ENCODE measurements at places on chromosomes 3 and 15.

GRCh38 chr3:115190747-115191146 lies 43.7 kb upstream of the ZBTB20 start:
- no peak for DNase-seq

DNA sequence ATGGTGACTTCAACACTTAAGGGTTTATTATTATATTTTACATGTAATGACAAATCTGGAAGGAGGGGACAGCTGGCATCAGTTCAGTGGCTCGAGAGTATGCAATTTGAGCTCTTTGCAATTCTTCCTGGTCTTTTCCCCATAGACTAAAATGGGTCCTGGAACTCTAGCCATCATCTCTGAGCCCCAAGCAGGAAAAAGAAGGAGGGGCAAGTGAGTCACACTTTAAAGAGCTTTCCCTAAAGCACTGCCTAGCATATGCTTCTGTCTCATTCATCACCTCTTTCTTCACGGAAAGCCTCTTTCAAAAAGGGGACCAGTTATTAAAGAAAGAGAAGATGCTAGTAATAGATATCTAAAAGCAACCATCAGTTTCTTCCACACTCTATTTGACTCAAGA lies 466.3 kb downstream of the ZIC1 start:
- DNase-seq: peak; percentile 40

GRCh38 chr3:140468407-140468806 lies 209.5 kb upstream of the TRIM42 start:
- DNase-seq: no peak

GRCh38 chr15:67794832-67795574 lies 30.3 kb upstream of the SKOR1 start:
- no peak for DNase-seq

GRCh38 chr3:140092848-140093536 lies 158.0 kb downstream of the CLSTN2 start:
- peak; percentile 99 for DNase-seq

DNA sequence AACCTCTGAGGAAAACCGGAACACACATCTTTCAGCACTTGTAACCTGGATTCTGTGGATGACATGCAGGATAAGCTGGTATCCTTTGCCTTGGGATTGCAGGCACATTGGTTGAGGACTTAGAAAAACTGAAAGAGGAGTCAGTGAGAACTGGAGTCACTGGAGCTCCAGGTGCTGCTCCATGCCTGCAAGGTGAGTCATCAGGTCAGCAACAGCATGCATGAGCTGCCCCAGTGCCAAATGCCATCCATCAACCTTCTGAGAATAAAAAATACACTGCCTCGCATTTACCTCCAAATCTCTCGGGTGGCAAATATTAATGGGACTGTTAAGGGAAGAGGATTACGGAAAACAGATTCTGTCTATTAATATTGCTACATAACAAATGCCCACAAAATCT lies 729.1 kb downstream of the NTRK3 start:
- no peak for DNase-seq

GRCh38 chr3:73572368-73572767 lies 52.4 kb downstream of the PDZRN3 start:
- DNase-seq: no peak

- DNase-seq: no peak
Measured at GRCh38 chr15:66780172-66780972, 78.3 kb downstream of the SMAD6 start.

DNA sequence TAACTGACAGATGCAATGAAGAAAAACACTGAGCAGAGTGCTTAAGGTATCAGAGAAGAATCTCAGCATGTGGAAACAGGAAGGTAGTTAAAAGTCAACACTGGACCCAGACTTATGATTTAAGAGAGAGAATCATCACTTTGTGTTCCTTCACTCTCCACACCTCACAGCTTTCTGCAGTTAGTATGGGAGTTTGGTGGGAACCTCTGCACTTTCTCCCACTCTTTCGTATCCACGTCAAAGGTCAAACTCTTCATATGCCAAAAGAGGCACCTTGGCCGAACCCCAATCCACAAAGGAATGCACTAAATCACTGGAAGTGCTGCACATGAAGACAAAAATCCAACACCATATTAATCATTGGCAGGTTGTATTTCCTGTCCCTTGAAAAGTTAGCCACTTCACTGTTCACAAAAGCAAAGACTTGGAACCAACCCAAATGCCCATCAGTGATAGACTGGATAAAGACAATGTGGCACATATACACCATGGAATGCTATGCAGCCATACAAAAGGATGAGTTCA lies 361.2 kb downstream of the MAGI1 start:
- no peak for DNase-seq

- no peak for DNase-seq
Measured at GRCh38 chr3:134904776-134905646, 110.0 kb downstream of the EPHB1 start.

DNA sequence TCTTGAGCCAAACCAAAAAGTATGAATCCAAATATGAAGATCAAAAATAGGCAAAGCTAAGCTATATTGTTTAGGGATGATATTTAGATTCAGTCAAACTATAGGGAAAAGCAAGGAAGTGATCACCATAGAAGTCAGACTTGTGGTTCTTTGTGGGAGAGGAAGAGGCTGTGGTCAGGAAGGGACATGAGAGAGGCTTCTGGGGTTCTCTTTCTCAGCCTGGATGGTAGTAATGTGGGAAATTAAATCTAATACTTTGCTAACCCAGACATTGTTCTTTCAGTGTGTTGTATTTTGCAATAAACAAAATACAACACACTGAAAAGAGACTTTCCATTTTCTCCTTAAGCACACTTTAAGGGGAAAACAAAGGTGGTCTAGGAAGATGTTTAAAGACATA lies 3.1 kb downstream of the CX3CR1 start:
- DNase-seq: no peak

- DNase-seq: no peak
Measured at GRCh38 chr3:107993771-107994170, 97.1 kb downstream of the CD47 start.

- DNase-seq: peak; percentile 72
Measured at GRCh38 chr3:123085293-123085931, 18.6 kb downstream of the PDIA5 start.

- peak; percentile 69 for DNase-seq
Measured at GRCh38 chr3:56858331-56858730, 56.6 kb upstream of the ARHGEF3 start.

- DNase-seq: no peak
Measured at GRCh38 chr3:89165636-89166263, 58.3 kb downstream of the EPHA3 start.

DNA sequence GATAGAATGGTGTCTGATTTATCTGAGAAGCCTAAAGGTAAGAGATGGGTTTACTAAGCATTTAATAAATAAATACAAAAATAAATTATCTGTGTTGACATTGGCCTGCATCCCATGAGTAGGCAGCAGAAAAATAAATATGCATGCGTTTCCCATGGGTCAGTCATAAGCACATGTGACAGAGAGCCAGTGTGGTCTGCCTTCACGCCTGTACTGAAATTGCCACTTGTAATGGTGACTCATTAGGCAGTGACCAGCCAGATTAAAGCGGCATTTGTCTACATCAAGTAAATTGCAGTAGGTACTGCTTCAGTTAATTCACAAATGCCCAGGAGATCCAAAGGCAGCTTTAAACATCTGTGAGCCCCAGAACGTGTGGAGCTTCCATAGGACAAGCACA lies 399.6 kb downstream of the NAALADL2 start:
- DNase-seq: no peak

GRCh38 chr3:61924090-61924735 lies 362.8 kb downstream of the PTPRG start:
- no peak for DNase-seq

GRCh38 chr3:57982561-57983243 lies 25.5 kb upstream of the FLNB start:
- no peak for DNase-seq

DNA sequence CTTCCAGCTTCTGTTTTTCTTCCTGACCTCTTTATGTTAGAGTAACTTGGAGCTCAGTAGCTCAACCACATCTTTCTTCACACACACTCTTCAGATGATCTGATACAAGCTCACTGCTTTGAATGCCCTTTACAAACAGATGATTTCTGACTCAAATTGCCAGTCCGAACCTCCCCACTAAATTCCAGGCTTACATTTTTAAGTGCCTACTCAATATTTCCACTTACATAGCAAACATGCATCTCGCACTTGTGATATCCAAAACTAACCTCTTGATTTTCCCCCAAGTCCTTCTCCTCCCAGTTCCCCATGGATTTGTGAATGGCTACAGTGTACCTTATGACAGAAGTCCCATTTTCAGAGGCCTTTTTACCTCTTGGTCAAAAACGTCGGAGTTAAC lies 139.1 kb downstream of the GBE1 start:
- DNase-seq: no peak

DNA sequence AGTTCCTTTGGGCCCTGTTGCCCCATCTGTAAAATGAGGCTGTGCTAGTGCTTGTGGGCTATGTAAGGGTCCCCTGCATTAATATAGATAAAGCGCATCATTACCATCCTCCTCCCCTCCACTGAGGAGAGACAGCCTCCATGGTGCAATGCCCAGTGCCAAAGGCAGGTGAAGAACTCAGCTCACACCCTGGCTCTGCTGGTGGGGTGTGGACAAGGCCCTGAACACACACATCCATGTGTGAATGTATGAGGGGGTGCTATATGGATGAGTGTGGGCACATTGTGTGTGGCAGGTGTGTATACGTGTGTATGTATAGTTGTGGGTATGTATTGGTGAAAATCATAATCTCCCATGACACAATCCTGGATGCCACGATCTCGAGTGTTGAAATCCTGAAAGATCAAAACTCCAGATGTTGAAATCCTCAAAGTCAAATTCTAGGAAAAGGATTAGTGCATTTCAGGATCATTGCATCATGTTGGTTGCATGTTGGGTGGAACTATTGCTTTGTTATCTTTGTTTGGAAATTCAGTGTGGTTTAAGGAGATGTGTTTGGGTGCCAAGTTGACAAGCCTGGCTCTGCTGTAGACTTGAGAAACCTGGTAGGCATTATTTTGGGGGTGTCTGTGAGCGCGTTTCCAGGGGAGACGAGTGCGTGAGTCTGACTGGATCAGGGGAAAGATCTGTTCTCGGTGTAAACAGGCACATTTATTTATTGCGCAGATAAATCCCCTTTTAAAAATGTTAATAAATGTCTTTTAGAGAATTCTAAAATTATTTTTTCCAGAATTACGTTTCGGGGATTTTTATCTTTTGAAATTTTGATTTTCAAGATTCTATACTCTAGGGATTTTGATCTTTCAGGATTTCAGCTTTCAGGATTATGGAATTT lies 42.0 kb upstream of the SEC61A1 start:
- no peak for DNase-seq

DNA sequence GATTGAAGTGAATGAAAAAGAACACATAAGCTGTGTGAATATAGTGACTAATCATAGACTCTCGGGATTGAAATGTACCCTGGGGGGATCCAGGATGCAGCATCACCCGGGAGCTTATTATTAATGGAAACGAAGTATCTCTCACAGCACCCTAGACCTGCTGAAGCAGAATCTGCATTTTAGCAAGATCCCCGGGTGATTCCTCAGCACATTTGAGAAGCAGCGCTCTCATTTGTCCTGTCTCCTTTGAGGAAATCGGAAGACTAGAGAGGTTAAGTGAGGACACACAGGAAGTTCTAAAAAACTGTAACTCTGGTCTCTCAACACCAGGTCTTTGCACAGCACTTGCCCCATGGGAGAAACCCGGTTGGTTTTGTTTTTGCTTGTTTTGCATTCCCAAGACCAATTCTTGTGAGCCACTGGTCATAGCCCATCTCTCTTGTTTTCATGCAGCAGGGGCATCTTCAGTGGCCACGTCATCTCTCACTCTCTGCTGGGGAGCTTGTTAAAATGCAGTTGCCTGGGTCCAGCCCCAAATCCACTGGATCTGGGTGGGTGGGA lies 30.2 kb downstream of the ZNF710 start:
- DNase-seq: no peak

DNA sequence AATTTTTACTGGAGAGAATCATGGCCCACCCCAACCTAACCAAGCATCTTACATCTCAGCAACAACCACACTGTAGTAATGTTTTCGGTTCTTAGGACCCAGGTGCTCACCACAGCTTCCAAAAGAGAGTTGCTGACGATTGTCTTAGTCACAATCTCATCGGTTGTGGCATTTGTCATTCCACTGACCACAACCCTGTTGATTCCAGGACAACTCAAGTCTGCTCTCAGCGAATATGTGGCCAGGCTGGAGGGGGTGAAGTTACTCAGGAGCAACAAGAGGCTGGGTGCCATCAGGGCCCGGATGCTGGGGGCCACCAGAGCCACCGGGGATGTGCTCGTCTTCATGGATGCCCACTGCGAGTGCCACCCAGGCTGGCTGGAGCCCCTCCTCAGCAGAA lies 25.9 kb downstream of the GALNT15 start:
- no peak for DNase-seq

GRCh38 chr3:161153480-161153879 lies 48.3 kb upstream of the B3GALNT1 start:
- DNase-seq: peak; percentile 49

DNA sequence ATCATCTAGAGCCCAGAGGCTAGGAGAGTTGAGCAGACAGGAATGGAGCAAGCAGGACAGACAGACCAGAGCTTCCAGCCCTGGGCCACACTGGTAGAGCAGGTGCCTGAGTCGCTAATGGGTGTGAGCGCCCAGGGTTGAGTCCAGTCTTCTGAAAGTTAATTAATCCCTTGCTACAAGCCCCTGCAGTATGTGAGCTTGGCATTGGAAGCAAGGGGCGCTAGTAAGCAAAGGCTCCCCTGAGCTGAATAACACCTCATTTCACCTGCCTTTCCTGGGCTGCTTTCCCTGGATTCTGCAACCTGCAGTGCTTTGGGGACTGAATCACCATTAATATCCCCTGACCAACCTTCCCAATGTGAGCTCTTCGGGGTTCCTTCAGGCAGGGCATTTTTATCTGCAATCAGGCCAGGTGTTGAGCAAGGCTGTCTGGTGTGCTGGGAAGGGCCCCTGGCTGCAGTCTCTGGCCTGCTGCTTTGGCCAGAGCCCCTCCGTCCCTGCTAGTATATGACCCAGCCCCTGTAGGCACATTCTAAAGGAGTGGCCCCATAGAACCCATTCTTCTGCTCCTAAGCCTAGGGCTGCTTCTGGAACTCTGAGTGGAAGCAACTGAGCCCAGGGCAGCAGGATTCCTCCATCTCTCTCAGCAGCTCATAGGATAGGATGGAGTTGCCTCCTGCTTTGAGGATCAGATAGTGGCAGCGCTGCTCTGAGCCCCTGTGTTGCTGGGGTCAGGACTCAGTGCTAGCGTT lies 45.1 kb upstream of the EPHB1 start:
- DNase-seq: no peak

Measured in NCI-H524 treated with DMSO at 0.1 percent for 48 hours (cell line).